ENCODE measurements at places on chromosomes 3 and 15. TPM values are rescaled to one million over a fixed set of nuclear protein-coding genes. Genes with fewer than 3 reads are reported as not detected.

DNA sequence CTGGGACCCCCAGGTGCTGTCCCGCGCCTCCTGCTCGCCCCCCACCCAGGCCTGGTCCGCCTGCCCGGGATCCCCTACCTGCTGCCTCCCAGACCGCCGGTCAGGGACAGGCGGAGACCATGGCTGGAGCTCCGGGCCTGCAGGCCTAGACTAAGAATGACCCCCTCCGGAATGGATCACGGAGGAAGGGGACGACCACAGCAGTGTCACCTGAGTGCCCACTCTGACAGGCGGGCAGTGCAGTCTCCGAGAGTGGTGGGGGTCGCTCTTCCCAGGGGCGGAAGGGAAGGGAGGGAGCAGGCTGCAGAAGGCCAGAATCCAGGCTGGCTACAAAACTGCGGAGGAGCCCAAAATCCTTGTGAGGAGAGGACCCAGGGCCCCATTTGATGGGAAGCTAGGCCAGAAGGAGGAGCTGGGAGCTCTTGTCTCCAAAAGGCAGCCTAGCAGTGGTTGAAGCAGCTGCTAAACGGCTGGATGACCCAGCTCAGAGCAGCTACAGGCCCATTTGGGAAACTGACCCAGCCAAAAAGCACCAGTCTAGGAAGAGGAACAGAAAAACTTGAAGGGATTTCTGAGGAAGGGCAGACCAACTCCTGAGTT is 908 bp upstream of the RAB43 start:
- DNase-seq, result no peak

GRCh38 chr15:33580526-33580925 is 269.8 kb downstream of the RYR3 start:
- DNase-seq, result no peak

GRCh38 chr3:17342119-17342518 is 400.3 kb downstream of the TBC1D5 start:
- no peak for DNase-seq

GRCh38 chr3:192577271-192577670 is 150.1 kb downstream of the FGF12 start:
- DNase-seq, result no peak

DNA sequence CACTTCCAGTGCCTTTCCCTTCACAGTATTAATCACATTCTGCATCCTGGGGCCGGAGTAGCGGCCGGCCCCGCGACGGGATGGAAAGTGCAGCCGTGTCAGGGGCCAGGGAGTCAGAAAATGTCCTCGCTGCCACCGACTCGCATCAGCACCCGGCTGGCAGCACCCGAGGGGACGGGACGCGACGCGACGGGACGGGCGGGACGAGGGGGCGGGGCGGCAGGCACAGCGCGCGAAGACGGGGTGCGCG is 353 bp downstream of the ATG3 start:
- DNase-seq, result peak; percentile 94

DNA sequence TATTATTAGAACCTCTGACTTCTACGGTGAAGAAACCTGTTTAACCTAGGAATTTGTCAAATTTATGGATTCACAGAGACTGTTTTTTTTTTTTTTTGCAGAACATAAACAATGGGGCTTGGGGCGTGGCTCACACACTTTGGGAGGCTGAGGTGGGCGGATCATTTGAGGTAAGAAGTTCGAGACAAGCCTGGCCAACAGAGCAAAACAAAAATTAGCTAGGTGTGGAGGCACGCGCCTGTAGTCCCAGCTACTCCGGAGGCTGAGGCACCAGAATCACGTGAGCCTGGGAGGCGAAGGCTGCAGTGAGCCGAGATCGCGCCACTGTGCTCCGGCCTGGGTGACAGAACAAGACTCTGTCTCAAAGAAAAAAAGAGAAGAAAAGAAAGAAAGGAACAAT is 3.0 kb downstream of the ZBTB11 start:
- no peak for DNase-seq

GRCh38 chr15:68691705-68692104 is 112.9 kb downstream of the CORO2B start:
- no peak for DNase-seq

DNA sequence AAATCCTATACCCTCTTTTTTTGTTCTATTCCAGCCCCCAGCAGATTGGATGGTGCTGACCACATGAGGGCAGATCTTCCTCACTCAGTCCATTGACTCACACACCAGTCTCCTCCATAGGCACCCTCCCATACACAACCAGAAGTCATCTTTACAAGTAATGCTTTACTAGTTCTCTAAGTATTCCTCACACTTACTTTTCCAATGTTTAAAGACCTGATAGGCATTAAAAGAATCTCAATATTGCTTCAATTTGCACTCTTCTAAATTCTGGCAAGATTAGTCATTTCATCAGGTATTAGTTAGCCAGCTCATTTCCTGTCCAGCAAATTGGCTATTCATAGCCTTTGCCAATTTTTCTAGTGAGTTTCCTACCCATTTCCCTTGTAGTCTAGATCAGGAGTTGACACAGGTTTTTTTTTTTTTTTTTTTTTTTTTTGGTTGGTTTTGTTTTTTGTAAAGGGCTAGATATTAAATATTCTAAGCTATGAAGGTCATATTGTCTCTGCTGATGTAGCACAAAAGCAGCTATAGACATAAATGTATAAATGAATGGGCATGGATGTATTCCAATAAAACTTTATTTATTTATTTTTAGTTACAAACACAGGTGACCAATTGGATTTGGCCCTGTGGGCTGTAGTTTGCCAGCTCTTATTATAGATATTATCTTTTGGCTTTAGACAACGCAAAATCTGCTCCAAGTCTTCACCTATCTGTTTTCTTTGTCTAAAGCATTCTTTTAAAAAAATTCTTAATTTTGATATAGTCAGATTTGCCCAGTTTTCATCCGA is 76.1 kb downstream of the ABHD5 start:
- DNase-seq, result no peak

GRCh38 chr3:31514570-31514969 is 18.2 kb upstream of the STT3B start:
- no peak for DNase-seq

GRCh38 chr15:88630141-88630721 is 8.6 kb upstream of the ISG20 start:
- DNase-seq, result no peak

GRCh38 chr3:125351814-125352456 is 23.2 kb downstream of the ZNF148 start:
- no peak for DNase-seq

DNA sequence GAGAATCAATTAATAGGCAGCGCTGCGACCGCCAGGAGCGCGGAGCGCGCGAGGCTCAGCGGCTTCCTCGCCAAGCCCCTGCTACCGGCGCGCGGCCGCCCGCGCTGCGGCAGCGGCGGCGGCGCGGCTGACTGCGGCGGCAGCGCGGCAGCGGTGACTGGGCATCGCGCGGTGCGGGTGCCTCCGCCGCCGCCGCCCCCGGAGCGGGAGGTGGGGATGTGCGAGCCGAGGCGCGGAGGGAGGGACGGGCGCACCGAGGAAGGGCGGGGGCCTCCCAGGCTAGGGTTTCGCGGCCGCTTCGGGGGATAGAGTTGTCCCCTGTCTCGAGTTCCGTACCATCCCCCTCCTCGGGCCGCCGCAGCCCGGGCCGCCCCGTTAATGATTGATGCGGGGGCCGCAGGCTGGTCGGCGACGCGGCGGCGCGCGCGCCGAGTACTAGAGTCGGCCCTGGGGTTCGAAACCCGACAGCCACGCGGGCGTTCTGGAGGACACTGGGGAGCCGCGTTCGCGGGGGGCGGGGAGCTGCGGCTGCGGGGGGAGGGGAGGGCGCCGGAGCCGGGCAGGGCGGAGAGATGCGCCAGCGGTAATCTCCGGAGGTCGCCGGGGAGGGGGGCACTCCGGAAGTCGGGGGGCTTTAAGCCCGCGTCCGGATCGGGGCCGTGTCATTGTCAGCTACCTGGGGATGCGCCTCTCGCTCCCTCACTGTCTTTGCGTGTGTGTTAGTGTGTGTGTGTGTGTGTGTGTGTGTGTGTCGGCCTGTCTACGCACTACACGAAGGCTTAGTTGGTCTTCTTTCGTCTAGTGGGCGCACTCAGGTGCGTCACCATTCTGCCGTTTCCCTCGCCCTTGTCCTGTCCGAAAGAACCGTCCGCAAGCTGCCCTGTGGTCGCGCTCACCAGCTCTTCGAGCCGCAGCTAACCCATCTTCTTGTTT is at the start of gene PAQR9:
PAQR9 (minus strand) TSS at position 159 of the 933 bp plus-strand sequence. CDS start 338 bp downstream, outside the sequence.
- DNase-seq, result no peak

- DNase-seq, result no peak
These were observed 43.8 kb upstream of the UACA start for GRCh38 chr15:70806992-70807712.

DNA sequence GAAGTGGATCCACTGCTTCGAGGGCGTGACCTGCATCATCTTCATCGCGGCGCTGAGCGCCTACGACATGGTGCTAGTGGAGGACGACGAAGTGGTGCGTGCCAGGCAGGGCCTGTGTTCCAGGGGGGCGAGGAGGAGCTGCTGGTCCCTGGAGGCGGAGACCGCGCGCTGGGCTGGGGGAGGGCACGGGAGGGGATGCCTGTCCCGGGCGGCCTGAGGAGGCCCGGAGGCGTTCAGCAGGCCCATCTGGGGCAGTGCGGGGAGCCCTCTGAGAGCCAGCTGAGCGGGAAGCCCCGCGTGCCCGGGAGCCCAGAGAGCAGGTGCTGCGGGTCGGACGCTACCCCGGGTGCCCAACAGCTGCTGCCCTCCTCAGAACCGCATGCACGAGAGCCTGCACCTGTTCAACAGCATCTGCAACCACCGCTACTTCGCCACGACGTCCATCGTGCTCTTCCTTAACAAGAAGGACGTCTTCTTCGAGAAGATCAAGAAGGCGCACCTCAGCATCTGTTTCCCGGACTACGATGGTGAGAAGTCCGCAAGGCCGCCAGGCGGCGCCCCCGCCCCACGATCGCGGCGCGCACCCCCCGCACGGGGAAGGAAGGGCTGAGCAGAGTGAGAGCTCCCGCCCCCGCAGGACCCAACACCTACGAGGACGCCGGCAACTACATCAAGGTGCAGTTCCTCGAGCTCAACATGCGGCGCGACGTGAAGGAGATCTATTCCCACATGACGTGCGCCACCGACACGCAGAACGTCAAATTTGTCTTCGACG is 2.9 kb downstream of the GNAT1 start:
- peak; percentile 93 for DNase-seq

DNA sequence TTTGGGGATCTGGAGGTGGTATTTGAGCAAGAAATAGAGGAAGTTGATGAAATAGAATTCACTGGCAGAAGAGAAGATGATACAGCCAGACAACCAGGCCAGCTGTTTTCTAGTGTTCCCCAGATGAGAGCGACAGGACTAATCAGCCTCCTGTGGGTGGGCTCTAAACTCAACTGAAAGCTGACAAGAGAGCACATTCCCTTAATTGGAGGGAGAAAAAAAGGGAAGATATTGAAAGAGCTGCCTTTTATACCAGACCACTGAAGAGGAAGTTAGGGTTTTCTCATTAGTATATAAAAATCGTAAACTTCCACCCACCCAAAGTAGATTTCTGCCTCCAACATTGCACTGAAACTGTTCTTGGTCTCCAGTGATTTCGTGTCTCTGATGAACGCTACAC is 6.5 kb upstream of the TM4SF19 start:
- DNase-seq, result no peak

GRCh38 chr3:64297563-64297962 is 72.3 kb upstream of the PRICKLE2 start:
- DNase-seq, result no peak

DNA sequence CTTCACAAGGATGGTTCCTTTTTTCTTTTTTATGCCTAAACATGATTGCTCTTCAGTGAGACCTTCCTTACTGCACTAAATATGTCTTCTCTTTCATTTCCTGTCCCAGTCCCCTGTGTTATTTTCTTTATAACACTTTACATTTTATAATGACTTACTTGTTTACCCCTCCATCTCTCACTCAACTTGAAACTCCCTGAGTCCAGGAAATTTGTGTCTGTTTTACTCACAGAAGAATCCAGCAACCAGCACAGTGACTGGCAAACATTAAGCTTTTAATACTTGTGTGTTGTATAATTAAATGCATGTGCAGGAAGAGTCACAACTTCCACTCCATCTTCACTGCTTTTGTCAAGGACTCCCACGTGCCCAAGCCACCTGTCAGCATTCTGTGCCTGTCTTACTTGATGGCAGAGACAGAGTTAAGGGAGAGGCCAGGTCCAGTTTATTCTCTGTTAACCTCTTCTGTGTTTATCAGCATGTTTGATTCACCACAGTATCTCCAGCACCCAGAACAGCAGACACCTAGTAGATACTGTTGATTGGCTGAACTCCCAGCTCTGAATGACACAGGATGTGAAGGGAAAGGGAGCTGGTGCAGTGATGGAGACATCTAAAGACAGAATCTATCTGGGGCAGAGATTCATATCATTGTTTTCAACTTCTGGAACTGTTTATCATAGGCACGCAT is 42.8 kb downstream of the SSR3 start:
- DNase-seq, result peak; percentile 45

DNA sequence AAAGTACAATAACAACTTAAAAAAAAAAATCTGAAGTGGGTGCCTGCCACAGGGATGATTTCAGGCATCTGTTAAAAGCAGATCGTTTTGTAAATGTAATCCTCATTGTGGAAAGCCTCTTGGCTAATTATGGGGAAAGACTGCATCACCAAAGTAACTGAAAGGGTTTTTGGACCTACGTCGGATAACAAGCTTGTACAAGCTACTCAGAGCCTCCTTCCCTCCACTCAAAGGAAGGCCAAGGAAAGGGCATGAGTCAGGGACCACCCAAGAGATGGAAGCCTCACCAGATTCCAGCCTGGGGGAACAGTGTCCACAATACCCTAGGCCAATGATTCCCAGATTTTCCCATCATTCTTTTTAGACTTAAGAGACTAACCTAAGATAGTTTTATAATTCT is 84.3 kb downstream of the ATP1B3 start:
- no peak for DNase-seq

DNA sequence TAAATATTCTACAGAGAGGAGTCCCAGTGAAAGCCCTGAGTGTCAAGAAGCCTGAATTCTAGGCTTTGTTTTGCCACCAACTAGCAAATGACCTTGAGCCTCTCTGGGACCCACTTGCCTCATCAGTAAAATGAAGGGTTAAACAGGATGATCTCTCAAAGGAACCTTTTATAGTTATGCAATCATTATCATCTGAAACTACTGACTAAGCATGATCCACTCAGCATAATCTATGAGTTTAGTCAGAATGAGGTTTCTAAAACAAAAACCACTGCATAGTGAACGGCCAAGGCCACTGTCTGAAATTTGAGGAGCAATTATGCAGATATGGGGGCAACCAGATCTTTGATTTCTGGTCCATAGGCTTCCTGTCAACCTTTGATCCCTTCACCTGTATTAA is 319.0 kb downstream of the MECOM start:
- no peak for DNase-seq

- DNase-seq, result no peak
These were observed 53.3 kb upstream of the CPOX start for GRCh38 chr3:98646680-98647079.

ADAMTSL3 gene
- 23.7 TPM for total RNA-seq

RPL35A gene
- total RNA-seq, result 527 TPM

CCDC80 gene
- total RNA-seq, result 197 TPM

CTXND1 gene
- 0.80 TPM for total RNA-seq

CACNA2D3 gene
- total RNA-seq, result 2.5 TPM

RARRES1 gene
- total RNA-seq, result 35.1 TPM

C3orf85 gene
- not detected for total RNA-seq

CYP11A1 gene
- 1.7 TPM for total RNA-seq

GAP43 gene
- total RNA-seq, result 2.2 TPM

FANCD2OS gene
- total RNA-seq, result not detected

CACNA1D gene
- total RNA-seq, result 1.4 TPM

GPD1L gene
- 81.4 TPM for total RNA-seq

Data from esophagus muscularis mucosa (tissue), 4 donors.